ENCODE measurements at places on chromosomes 11 and 22.

DNA sequence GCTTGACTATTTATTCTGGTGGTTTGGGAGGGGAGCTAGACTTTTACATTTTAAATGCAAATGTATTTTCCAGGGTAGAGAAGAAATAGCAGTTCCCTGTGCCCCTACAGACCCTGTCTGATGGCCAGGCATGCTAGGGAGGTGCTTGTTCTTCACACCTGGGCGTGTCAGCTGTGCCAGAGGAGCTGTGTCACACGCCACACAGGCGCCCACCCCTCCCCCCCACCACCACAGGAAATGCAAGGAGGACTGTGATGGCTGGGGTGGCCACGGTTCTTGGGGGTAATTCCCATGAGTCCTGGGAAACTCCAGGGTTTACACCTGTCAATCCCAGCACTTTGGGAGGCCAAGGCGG is 82.2 kb downstream of the FLI1 start:
- no peak for DNase-seq

DNA sequence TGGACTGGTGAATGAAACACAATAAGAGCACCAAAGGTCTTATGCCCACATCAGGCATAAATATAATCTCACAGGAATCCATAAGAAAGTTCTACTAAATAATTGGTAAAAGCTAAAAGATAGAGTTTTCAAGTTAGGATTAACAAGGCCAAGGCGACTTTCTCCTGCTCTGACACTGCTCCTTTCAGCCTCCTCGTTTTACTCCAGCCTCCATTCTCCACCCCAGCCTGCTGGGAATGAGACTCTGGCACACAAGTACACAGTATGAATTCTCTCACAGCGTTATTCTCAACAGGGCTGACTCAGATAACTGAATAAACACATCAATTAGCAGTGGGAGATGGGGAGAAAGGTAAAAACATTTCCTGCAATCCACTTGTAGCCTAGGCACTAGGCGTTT is 94.9 kb downstream of the APOL5 start:
- DNase-seq, result no peak

DNA sequence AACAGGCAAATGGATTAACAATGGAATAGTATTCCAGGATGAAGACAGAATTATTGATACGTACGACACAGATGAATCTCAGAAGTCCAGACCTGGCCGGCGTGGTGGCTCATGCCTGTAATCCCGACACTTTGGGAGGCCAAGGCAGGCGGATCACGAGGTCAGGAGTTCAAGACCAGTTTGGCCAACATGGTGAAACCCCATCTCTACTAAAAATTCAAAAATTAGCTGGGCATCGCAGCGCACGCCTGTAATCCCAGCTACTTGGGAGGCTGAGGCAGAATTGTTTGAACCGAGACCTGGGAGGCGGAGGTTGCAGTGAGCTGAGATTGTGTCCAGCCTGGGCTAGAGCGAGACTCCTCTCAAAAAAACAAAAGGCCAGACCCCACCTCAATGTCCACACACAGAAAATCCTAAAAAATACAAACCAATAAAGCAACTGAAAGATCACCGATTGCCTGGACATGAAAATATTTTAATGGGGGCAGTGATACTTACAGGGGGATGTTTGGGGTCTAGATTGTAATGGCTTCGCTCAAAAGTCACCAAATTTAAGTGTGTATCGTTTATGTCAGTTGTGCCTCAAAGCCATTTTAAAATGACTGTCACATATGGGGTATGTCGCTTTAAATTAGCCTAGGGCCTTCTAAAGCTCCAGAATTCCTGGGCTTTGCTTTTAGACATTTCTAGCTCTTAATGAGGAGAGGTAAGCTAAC is 3.8 kb downstream of the RPS25 start:
- no peak for DNase-seq

DNA sequence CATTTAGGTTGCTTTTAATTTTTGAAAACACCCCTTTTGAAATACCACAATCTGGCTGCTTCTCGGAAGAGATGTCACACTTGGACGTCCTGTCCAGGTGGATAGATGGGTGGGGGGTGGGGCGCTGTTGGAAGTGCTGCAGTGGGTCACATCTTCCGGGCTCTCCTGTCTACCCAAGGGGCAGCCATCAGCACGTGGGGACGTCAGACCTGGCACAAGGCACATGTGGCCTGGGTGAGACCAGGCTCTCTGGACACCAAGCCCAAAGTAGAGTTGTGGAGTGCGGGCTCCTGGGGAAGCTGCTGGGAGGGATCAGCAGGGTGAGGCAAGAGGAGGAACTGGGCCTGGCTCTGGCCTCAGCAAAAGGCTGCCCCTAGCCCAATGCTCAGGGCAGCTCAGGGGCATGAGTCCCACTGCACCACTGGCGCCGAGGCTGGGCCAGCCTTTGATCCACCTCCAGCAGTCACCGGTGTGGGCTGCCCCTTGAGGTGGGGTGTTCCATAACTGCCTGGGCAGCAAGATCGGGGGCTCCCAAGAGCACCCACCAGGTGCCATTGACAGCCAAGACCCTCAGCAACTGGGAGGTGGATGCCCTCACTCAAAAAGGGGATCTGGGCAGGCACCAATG is 68.6 kb upstream of the CCND1 start:
- no peak for DNase-seq

- DNase-seq, result no peak
Measured at GRCh38 chr22:41922328-41922727, 4.3 kb downstream of the TNFRSF13C start.

DNA sequence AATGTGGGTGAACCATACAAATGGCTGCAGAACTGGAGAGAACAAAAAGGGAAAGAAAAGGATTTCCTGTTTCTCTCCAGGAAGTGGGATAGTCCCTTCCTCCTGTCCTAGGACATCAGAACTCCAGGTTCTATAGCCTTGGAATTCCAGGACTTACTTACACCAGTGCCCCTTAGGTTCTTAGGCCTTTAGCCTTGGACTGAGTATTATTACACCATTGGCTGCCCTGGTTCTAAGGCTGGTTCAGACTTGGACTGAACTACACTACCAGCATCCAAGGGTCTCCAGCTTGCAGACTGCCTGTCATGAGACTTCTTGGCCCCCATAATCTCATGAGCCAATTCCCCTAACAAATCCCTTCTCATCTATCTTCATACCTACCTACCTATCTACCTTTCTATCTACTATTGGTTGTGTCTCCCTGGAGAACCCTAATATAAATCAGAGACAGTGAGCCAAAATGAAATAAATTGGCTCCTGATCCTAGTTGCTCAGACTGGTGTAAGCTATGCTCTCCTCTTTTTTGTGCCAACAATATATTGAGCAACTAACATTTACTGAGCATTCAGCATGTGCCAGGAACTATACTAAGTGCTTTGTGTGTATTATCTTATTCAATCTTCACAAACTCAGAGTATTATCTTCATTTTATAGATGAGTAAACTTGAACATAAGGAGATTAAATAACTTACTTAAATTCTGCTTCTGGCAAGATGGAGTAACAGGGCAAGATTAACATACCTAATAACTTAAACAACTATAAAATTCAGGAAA is 303.7 kb downstream of the TTC28 start:
- DNase-seq, result no peak

- DNase-seq, result no peak
Measured at GRCh38 chr11:34439610-34440198, 970 bp downstream of the CAT start.

GRCh38 chr22:31630331-31631329 is 31.4 kb downstream of the PISD start:
- peak; percentile 5 for DNase-seq

DNA sequence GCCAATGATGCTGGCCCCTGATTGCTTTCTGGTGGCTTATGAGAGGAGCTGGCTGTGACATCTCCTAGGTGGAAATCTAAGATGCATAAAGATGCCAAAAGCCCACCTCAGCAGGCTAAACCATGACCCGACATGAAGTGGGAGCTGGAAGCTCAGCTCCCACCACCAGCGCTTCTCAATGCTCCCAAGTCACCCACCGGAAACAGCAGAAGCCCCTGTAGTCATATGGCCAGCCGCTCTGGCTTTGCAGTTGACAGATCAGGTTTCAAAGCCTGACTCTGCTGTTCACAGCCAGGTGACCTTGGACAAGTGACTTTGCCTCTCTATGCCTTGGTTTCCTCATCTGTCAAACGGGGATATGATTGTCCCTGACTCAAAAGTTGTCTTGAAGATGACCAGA is 29.1 kb upstream of the ANO1 start:
- no peak for DNase-seq

- peak; percentile 17 for DNase-seq
Measured at GRCh38 chr11:6667733-6668374, 12.2 kb upstream of the DCHS1 start.

GRCh38 chr11:27930946-27931345 is 177.0 kb downstream of the KIF18A start:
- DNase-seq, result no peak

DNA sequence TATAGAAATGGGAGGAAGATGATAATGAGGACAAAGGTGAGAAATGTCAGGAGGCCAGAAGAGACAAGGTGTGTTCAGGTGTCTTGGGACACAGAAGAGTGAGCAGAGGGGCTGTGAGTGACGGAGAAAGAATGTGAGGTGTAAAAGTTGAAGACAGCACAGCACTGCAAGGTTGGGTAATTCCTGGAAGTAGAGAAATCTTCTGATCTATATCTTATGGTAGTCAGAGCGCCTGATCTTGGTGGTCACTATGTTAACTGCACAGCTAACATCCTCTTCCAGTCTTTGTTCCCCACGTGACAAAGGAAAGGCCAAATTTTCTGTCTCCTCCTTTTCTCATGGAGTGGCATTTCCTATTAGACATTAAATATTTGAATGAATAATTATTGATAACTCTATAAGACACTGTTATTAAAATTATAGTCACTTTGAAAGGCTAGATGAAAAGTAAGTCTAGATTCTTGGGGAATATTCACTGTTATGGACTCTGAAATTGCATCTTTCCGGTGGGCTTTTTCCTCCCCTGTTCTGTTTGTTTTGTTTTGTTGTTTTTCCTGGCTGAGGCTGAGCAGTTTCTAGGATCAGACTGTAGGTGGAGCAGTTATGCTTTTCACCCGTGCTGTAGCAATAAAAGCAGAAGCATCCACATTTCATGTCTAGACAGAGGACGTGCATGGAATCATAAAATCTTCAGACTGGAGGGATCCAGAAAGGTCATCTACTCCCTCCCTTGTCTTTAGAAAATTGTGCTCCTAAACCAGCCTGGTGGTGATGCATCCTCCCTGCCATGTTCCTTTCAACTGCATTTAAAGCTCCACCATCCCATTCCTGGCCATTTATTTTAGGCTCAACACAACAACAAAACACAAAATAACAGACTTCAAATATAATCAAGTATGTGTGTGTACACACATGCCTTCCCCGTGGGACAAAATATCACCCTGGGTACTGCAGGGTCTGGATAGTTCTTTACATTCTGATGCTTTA is 26.6 kb downstream of the SC5D start:
- peak; percentile 14 for DNase-seq

DNA sequence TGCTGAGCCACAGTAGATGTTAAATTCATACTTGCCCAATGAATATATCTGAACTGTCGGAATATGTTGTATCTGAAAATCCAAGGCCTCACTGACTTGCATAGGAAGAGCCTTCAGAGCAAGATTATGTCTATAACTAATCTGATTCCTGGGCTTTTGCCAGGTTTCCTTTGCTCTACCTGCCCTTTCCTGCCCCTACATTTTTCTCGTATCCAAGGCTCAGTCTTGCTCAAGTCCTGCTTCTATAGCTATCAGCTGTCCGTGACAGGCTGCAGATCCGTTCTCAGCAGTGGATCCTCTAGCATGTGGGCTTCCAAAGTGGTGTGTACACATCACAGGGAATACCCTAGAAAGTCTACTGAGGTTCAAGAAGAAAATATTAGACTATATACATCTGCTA is 18.8 kb upstream of the USP47 start:
- DNase-seq, result no peak

DNA sequence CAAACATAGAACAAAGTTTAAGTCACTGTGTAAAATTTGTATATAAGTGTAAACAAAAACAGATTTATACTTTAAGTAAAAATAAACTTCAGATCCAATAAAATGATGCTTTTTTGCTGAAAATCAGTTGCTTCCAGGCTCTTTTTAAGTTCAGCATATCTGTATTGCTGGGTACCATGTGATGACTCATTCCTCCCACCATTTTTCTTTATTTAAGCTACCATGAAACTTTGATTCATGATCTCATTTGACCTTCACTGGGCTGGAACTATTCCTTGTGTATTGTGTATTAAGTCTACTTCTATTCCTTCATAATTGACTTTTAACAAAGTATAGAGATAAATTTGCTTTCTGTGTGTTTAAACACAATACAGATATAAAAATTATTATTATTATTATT is 46.3 kb upstream of the RRM1 start:
- no peak for DNase-seq

GRCh38 chr11:120102050-120102863 is 35.7 kb downstream of the TRIM29 start:
- no peak for DNase-seq

DNA sequence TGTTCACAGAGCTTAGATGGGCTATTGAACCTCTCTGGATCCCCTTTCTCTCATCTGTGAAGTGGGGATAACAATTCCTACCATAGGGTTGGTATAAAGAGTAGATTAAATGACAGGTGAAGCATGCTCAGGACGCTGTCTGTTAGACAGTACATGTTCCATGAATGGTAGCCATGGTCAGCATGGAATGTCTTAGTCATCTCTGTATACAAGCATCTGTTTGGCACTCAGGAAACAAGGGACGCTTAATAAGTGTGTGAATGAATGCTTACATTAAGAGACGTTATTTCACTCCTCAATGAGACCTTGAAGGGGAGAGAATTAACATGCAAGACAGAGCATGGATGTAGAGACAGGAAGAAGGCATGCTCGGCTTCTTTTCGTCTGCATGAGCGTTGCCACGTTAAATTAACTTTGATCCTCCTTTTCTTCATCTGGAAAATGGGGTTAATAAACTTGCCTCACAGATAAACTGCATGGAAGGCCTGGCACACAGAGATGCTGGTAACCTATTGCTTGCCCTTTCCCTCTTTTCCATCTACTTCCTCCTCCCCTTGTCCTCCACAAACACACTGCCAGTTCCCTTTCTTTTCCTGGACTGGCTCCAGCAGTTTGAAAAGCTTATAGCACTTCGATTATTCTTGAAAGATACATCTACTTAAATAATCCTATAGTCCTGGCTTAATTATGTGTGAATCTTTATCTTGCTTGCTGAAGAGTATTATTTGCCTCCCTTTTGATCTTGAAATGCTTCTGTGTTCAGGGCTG is 267.2 kb upstream of the MTNR1B start:
- no peak for DNase-seq

GRCh38 chr22:47379037-47379436 is 616.6 kb downstream of the TBC1D22A start:
- DNase-seq, result no peak

DNA sequence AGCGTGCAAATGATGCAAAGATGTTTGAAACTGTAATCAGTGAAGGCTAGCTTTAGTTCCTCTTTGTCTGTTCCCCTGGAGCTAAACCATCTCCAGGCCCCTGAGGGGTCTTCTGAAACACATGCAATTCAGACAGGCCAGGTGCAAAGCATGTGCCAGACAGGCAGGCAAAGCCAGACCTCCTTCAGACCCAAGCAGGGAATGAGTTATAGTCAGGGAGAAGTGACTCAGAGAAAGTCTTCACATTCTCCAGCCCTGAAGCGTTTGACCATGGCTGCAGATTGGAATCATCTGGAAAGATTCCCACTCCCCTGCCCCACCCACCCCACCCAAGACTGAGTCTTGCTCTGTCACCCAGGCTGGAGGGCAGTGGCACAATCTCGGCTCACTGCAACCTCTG is 187.0 kb upstream of the ISX start:
- no peak for DNase-seq
